ENCODE measurements at places on chromosomes 7 and 10. TPM values are rescaled to one million over a fixed set of nuclear protein-coding genes. Genes with fewer than 3 reads are reported as not detected.

TAS2R38 gene
- not detected for total RNA-seq

CALML5 gene
- total RNA-seq: not detected

DNA sequence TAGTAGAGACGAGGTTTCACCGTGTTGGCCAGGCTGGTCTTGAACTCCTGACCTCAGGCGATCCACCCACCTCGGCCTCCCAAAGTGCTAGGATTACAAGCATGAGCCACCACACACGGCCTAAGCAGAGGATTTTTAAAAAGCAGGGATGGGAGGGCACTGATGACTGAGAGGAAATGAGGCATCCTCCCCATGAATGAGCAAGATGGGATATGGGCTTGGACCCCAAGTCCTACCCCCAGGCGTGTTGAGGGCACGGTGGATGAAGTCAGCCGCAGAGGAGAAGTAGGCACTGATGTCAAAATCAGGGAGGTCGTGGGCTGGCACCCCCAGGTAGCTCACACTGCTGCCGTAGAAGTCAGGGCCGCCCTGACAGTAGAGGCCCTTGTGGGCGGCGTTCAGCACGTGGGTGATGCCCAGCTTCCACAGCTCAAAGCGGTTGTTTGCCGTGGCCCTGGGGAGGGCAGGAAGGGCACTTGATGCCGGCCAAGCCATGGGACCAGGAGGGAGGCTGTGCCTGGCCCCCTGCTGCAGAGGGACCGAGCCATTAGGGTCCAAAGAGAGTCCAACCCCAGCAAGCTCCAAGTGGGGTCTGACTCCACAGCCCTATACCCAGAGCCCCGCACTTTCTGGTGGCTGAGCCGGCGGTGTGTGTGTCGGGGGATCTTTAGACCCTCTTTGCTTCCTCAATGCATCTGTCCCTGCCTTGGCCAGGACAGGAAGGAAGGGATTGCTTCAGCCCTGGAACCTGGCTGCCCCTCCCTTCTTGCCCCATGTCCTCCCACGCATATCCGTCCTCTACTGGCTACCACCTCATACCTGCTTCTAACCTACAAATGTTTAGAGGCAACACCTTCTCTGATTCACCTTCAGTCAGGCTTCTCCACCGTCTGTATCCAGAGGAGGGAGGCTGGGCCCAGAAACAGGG lies 3.4 kb upstream of the SAMD8 start:
- DNase-seq: no peak

GRCh38 chr7:2774935-2775334 lies 69.2 kb downstream of the GNA12 start:
- DNase-seq: no peak

TAS2R4 gene
- not detected for total RNA-seq

DNA sequence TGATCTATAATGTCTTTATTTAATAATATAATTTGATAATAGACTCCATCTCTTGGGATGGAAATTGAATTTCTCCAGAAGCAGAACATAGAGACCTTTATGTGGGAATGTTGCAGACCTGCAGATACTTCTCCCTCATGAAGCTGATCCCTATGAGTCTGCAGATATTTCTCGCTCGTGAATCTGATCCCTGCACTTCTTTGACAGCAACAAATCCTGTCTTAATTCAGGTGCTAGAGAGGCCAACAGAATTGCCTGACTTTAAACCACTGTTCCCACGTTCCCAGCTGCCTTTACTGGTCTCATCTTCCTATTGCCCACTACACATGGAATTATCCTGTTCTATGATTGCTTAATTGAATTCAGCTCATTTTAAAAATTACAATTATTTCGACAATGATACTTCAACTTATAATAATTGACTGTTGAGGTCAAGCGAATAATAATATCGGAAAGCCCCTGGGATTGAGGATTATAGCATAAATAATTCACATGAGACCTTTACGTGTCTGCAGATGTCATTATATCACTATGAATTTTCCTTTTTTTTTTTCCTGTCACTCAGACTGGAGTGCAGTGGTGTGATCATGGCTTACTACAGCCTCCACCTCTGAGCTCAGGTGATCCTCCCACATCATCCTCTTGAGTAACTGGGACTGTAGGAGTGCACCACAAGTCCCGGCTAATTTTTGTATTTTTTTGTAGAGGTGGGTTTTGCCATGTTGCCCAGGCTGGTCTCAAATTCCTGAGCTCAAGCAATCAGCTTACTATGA lies 486.4 kb upstream of the ADARB2 start:
- no peak for DNase-seq

- no peak for DNase-seq
These were observed 30.0 kb downstream of the PAX2 start for GRCh38 chr10:100775386-100775785.

HDAC9 gene
- 21.5 TPM for total RNA-seq

GRCh38 chr10:110008518-110009339 lies 945 bp downstream of the ADD3 start:
- peak; percentile 59 for DNase-seq

DNA sequence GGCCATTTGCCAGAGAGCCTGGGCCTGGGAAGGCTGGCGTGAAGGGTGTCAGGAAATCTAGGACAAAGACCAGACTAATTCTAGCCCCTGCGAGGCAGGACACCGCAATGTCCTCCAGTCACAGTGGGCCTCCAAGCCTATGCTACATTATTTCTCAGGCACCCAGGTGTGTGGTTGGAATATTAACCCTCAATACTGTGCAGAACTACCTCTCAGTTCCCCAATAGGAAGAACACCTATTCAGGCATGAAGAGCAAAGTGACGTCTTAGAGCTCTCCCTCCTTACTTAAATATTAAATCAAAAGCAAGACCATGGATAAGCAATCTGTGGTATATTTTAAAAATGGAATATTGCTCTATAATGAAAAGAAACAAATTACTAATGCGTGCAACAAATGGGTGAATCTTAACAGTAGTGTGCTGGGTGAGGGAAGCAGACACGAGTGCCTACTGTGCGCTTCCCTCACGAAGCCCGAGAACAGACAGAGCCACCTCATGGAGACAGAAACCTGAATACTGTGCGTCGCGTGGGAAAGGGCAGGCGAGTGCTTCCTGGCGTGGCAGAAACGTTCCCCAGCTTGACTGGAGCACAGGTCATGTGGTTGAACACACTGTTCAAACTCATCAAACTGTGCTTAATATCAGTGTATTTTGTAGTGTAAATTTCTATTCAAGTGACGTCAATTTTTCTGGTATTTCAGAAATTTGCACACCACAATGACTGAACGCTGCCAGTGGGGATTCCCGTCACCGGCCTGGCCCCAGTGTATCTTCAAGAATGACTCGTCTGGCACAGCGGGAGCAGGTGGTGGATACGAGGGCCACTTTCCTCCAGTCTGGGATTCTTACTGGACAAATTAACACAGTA lies 15.5 kb upstream of the PTPRN2 start:
- peak; percentile 40 for DNase-seq

DNA sequence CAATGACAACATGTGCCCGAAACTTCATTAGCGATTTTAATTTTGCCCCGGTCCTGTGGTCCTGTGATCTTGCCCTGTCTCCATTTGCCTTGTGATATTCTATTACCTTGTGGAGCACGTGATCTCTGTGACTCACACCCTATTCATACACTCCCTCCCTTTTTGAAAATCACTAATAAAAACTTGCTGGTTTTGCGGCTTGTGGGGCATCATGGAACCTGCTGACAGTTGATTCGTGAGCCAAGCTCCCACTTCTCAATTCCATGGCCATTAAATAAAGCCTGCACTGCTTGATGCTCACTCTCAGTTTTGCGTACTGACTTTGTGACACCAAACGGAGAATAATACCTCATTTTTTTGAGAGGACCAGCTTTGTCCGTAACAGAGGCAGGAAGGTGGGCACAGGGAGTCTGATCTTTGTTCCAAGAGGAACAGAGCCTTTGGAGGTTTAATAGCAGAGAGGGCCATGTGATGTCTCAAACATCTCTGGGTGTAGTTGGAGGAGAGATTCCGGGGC lies 3.8 kb upstream of the ADAMTS14 start:
- no peak for DNase-seq

DNA sequence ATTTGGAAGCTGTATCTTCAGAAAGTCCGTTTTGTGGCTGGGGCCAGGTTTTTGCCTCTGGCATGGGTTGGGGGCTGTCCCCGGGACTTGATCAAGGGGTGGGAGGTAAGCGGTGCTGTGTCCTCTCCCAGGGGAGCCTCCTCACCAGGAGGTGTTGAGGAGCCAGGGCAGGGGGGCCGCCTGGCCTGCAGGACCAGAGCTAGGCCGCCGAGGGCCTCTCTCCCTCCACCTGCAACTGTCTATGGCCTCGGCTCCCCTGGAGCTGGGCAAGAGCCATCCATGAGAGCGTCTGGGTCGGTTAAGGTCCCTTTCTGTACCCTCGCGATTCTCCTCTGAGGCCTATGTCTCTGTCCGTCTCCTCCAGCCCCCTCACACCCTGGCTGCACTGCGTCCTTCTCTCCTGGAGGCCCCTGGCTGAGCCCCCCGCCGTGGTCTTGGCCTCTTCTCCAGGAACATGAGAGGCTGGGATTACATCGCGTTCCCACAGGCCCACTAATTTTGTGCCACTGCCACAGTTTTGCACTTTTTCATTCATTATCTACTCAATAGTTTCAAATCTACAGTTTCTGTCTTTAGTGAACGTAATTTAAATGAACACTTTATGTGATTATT lies 20.6 kb downstream of the CALML5 start:
- no peak for DNase-seq

DNA sequence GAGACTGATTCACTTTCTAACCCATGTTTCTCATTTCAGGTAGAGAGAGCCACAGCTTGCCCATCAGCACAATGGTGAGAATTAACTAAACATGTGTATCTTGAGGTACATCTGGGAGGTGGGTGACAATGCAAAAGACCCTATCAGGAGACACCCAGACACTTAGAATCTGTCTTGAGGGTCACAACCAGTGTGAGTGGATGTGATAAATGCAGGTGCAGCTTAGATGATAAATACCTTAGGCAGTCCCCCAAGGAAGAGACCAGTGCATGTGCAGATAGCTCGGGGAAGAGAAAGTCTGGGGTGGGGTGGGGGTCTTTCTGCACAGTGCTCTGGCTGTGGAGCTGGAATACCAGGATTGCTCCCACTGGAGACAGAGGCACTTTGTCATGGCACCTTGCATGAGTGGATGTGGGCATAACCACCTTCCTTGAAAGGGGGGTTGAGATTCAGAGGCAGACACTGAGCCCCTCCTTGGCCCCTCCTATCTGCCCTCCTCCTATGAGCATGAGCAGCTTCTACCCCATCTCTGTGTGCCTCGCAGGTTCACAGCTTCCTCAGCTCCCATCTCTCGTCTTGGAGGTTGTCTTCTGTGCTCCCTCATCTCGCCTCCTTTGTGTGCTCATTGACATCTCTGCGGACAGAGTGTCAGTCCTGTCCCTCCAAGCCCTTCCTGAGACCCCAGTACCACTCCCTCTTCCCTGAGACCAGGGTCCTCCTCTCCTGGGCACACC lies 349.8 kb downstream of the TCERG1L start:
- DNase-seq: no peak

DNA sequence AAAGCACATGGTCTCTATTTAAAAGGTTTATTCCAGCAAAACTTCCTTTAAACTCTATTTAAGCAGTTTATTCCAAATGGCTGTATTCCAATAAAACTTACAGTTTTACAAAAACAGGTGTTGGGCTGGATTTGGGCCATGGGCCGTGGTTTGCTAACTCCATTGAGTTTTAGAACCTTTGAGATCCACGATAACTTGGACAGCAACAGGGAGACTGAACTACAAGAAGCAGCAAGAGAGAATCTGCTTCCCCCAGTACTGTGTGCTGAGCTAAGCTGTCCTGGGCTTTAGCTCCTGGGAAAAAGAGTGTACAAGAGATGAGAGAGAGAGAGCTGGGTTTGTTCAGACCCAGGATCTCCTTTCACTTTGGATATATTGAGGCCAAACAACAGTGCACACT lies 204.0 kb upstream of the CELF2 start:
- DNase-seq: no peak

DNA sequence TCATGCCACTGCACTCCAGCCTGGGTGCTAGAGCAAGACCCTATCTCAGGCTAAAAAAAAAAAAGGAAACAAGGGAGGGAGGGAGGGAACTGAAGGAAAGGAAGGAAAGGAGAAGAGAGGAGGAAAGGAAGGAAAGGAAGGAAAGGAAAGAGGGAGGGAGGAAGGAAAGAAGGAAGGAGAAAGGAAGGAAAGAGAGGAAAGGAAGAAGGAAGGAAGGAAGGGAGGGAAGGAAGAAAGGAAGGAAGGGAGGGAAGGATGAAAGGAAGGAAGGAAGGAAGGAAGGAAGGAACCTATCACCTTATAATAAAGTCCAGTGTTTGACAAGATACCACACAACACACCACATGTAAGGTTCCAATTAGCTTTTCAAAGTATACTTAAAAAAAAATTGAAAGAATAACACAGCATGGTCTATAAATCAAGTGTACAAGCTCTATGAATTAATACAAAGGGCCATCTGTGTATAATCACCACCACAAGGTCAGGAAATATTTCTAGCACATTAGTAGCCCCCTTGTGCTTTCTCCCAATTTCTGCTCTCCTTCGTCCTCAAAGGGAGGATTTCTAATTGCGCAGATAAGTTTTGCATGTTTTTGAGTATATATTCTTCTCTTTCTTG lies 26.4 kb downstream of the RNF216 start:
- no peak for DNase-seq

- no peak for DNase-seq
These were observed 126.8 kb downstream of the NEURL1 start for GRCh38 chr10:103620352-103620740.

GRCh38 chr7:44383566-44383965 lies 58.2 kb upstream of the CAMK2B start:
- DNase-seq: no peak

GIMAP5 gene
- total RNA-seq: not detected

FAM237B gene
- not detected for total RNA-seq

- DNase-seq: no peak
These were observed 37.8 kb upstream of the HIBADH start for GRCh38 chr7:27700501-27700900.

ICA1 gene
- 2.1 TPM for total RNA-seq

DNA sequence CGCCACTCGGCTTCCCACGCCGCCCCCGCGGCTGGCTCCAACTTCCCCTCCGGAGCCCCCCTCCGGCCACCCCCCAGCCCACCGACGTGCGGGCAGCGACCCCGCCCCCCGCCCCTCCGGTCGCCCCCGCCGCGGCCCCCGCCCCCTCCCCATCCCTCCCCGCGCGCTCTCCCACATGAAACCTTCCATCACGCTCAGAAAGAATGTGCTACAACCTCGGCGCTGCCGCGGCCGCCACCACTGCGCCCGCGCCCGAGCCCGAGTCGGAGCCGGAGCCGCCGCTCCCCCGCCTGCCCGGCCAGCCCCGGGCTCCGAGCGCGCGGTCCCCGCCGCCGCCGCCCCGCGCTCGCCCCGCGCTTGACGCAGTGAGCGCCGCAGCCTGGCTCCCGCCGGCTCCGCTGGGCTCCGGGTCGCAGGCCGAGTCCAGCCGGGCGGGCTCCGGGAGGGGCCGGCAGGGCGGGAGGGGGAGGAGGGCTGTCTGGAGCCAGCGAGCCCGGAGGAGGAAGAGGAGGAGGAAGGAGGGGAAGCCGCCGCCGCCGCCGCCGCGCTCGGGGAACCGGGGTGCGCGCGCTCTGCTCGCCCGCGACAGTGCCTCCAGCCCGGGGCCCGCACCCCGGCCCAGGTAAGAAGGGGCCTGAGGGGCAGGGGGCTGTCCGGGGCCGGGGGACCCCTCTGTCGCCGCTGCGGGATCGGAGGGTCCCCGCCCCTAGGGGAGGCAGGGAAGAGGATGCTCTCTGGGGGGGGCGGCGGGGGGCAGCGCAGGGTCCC lies 4.3 kb upstream of the ELFN1 start:
- DNase-seq: no peak
